PC-9 (cell line): ENCODE measurements at places on chromosomes 7 and 10.

- no peak for DNase-seq
These were observed 75.0 kb downstream of the GPR26 start for GRCh38 chr10:123741146-123741545.

GRCh38 chr7:111863269-111863668 is 301.0 kb upstream of the IMMP2L start:
- DNase-seq: no peak

GRCh38 chr10:72612203-72612826 is 13.6 kb downstream of the MICU1 start:
- DNase-seq: no peak

- no peak for DNase-seq
These were observed 180.5 kb downstream of the ZNF365 start for GRCh38 chr10:62554632-62555199.

DNA sequence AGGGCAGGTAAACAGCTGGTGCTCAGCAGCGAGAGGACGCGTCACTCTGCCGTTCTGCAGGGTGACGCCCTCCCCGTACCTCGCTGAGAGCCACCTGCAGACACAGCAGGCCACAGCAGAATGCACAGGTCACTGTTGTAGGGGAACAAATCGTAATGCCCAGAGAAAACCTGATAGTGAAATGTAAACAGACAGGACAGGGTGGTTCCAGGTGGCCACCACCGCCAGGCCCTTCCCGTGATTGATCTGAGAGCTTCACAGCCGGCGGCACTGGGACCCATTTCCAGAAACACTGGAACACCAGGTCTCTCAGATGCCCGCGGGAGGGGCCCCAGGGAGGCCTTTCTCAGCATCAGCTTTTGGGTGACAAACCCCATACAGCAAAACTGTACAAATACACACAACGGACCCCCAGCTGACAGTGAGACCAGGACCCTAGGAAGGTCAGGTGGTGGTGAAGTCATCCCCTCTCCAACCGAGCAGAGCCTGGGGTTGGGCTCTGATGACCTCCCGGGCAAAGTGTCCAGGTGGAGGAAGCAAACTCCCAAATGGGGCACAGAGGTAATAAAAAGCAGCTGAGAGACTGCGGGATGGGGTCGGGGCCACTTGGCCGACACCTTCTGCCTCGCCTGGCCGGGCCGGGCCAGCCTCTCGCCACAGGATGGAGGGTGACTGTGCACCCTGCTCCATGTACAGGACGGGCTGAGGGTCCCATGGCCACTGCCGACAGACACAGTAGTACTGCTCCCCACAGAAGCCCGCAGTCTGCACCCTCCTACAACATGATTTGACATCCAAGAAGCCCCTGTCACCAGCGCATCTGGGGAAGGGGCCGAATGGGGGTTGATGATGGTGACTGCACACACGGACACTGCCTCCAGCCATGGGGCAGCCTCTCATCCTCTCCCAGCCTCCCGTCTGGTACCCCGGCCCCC is 4.6 kb downstream of the BHLHA15 start:
- no peak for DNase-seq
